Activated CD4-positive, CD25-positive, alpha-beta regulatory T cell (primary cell): ENCODE measurements at places on chromosomes 11 and 22.

DNA sequence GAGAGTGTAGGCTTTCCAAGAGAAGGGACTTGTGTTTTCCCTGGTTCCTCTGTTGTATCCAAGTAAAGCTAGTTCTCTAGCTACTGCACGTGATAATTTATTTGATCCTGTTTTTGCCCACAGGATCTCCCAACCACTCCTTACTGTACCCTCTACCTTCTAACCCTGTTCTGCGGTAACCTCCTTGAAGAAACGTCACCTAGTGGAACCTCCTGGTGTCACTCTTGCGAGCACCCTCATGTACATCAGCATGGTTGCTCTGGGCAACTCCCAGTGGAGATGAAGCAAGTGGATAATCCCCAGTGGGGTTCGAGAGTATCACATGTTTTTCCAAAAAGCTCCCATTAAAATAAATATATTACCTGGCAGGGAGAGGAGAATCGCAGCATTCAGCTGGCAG is 108.9 kb upstream of the CLMP start:
- no peak for DNase-seq

GRCh38 chr11:21794306-21794705 is 398.6 kb upstream of the ANO5 start:
- no peak for DNase-seq

DNA sequence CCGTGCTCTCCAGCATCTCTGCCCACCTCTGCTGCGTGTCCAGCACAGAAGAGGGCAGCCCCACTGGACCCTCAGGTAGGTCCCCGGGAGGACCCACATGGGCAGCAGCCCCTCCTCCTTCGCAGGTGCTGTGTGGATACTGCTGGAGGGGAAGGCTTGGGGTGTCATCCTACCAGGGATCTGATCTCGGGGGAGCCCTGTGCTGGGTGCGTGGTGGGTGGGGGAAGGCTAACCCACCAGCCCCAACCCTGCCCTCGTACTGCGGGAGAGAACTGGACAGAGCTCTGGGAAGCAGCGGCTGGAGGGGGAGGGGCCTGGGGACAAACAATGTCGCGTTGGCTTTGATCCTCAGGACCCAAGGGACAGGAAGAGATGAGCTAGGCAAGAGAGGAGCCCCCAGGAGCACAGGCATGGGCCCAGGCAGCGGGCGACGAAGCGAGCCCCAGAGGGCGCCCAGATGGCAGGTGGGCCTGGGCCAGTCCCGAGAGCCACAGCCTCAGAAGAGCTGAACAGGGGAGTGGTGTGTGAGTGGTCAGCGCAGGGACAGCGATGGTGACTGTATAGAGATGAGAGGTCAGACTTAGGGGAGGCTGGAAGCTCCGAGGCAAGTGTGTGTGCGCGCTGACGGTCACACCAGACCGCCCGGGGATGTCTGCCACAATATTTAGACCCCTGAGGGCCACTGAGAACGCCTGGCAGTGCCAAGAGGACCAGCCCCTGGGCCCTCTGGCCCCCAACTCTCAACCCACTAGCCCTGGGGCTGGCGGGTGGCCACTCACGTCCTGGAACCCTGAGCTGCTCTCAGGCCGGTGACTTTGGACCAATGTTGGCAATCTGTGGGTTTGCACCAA is 1.4 kb upstream of the PIM3 start:
- DNase-seq, result no peak

DNA sequence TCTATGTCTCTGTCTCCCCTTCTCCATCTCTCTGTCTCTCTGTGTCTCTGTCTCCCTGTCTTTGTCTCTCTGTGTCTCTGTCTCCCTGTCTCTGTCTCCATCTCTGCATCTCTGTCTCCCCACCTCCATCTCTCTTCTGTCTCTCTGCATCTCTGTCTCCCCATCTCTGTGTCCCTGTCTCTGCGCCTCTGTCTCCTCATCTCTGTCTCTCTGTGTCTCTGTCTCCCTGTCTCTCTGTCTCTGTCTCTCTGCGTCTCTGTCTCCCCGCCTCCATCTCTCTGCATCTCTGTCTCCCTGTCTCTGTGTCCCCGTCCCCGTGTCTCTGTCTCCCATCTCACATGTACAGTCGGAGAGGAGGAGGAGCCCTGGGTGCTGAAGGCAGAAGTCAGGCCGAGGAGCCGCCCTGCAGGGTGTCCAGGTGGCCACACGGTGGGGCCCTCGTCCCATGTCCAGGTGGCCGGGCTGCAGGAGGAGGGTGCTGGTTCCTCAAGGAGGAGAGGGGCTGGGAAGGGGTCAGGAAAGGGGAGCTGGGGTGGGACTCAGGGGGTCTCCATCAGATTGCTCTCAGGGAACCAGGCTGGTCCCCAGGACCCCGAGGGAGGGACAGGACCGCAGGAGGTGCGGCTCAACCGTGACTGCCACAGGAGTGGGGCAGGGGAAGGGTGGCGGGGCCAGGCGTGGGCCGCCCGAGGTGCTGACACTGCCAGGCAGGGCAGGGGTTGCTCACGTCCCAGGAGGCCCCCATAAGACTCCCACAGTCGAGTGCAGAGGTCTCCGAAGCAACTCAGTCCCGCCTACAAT is 25.6 kb upstream of the TH start:
- DNase-seq, result peak; percentile 37

DNA sequence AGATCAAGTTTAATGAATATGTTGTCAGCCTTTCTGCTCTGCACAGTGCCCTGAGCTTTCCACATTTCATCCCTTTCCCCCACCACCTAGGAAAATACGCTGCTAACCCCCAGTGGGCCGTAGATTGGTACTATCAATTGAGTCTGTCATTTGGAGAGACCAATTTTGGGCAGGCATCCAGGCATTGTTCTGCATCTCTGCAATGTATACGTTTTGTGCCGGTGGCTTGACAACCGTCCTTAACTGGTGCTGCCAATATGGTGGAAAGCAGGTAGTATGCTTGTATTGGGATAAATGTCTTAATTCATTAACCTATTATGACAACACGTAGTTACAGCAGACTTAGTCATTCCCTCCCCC is 1.3 kb downstream of the ELMOD1 start:
- no peak for DNase-seq

DNA sequence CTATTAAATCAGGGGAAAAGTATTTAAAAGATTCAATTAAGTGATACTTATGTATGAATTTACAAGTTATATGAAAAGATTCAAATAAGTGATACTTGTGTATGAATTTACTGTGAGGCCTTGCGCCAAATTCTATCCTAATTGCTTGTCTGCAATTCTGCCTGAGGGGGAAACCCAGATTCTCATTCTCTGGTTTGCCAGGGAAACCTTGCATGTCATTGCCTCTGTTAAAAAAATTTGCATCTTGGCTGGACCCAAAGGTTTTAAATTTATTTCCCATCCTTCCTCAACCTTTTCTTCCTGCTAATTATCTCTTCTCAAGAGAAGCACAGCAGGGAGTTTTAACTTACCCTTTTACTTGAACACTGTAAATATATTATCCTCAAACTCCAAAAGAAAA is 13.8 kb downstream of the OLFML1 start:
- no peak for DNase-seq

DNA sequence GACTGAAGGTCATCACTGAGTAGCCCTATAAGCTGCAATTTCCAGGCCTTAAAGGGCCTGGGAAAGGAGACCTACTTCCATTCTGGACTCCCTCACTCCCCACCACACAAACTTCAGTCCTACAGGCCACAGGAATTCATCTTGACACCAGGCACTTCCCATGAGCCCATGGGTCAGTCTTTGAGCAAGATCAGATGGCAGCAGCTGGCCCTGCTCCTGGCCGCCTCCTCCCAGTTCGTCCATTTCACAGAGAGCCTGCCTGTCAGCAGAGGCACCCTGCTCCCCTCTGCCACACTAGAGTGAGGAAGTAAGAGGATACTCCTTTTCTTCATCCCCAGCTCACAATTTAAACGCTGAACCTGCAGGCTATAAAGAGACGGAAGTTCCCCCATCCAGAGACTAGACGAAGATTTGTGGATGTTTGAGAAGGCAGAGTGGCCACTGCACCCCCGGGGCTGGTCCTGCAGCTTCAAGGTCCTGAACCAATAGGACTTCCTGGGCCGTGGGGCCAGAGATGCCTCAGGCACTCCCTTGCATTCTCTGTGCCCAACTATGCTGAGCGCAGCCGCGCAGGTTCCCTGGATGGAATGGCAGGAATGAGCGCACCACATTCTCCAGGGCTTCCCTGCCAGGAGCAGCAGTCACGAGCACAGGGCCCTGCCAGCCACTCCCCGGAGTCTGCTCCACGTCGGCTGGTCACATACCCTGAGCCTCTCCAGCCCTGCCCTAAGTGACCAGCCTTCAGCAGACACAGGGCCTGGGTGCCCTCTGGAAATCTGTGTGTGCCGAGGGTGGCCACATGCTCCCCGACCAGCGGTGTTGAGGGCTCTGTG is 33.5 kb upstream of the BID start:
- DNase-seq, result no peak

- DNase-seq, result no peak
Measured at GRCh38 chr11:114191893-114192292, 104.3 kb upstream of the NNMT start.

- no peak for DNase-seq
Measured at GRCh38 chr11:71951741-71952310, 23.0 kb downstream of the RNF121 start.

- no peak for DNase-seq
Measured at GRCh38 chr22:37088750-37089408, 20.6 kb downstream of the TMPRSS6 start.

GRCh38 chr11:123509737-123510578 is 79.9 kb downstream of the GRAMD1B start:
- DNase-seq, result no peak

- no peak for DNase-seq
Measured at GRCh38 chr11:114058871-114059277, 637 bp upstream of the ZBTB16 start.

- no peak for DNase-seq
Measured at GRCh38 chr11:111957663-111958444, 20.7 kb downstream of the DIXDC1 start.

GRCh38 chr11:70153133-70153727 is 49.9 kb upstream of the FADD start:
- no peak for DNase-seq

DNA sequence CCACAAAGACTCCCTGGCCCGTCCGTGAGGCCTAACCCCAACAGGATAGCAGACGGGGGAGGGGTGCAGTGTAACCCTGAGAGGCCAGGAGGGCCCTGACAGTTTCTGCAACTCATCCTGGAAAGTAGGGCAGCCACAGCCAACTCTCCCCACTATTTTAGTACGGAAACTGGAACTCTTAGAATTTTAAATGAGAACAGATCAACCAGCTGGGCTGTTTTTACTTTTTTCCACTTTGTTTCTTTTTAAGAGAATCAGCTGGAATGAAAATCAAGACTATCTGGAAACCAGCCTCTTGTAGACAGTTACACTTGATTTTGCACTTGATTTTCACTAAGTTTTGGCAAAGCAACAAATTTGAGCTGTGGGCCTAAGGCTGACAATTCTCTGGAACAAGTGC is 42.7 kb upstream of the NRIP3 start:
- no peak for DNase-seq

DNA sequence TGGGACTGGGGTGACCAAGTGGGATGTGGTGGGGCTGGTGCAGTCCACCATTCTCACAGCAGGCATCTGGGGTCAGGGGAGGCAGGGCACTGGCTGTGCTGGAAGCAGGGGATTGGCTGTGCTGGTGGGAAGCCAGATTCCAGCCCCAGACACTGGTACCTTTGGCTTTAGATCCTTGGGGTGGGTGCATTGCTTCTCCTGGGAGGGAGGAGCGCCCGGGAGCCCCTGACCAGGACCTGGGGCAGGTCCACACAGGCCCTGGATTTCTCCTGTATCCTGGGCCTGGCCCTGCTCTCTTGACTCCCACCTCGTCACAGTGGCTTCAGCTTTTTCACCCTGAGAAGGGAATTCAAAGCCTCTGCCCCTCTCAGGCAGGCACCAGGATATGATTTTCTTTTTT is 38.5 kb downstream of the ST3GAL4 start:
- no peak for DNase-seq

DNA sequence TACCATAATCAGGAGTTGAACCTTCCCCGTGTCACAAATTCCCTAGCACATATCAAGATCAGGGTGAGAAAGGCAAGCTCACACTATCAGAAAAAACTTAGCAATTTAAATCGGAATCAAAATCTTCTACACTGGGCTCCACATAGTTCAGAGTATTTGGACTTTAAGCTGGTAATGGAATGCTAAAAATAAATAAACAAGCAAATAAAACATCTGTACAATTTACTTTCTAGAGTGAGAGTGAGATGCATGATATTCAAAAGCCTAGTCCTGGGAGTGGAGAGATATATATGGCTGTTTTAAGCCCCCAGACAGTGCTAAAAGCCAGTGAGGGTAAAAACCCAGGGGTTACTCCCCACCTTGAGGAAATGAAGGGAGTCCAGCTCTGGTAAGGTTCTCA is 380.6 kb downstream of the SOX6 start:
- no peak for DNase-seq

DNA sequence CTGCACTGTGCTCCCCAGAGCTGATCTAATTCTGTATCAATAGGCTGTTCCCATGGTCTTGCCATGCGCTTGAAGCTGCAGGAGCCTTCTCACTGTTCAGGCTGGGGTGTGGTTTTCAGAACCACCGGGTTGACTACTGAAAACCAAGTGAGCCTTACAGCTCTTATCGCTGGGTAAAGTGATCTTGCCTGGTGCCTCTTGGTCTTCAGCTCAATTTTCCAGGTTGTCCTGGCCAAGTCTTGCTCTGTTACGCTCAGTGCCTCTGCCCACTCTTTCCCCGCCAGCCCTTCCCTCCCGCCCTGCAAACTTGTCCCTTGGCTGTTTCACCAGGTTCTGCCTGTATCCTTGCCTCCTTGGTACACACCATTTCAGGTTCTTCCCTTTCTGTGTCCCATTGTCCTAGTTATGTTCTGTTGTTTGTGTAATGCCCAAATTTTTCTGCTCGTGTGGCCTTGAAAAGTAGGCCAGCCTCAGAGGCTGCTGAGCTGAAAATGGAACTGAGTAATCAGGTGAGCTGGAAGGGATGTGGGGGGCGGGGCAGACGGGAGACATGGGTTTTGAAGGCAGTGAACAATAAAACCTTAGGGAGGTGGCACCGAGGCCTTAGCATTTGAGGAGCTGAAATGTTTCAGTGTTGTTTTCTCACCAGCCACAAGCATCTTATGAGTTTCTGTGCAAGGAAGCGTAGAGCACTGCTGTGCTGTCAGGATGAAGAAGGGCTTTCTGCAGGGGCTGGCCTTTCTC is 11.2 kb downstream of the PEX26 start:
- no peak for DNase-seq

GRCh38 chr11:122394313-122394712 is 261.2 kb upstream of the UBASH3B start:
- DNase-seq, result no peak

GRCh38 chr22:48566741-48567140 is 1260.9 kb downstream of the BRD1 start:
- no peak for DNase-seq

- DNase-seq, result no peak
Measured at GRCh38 chr11:23679041-23679440, 817.8 kb upstream of the LUZP2 start.
